ENCODE measurements at places on chromosomes 2 and 18.

GRCh38 chr18:62741118-62741566 is 25.8 kb downstream of the PHLPP1 start:
- peak; percentile 63 for DNase-seq

DNA sequence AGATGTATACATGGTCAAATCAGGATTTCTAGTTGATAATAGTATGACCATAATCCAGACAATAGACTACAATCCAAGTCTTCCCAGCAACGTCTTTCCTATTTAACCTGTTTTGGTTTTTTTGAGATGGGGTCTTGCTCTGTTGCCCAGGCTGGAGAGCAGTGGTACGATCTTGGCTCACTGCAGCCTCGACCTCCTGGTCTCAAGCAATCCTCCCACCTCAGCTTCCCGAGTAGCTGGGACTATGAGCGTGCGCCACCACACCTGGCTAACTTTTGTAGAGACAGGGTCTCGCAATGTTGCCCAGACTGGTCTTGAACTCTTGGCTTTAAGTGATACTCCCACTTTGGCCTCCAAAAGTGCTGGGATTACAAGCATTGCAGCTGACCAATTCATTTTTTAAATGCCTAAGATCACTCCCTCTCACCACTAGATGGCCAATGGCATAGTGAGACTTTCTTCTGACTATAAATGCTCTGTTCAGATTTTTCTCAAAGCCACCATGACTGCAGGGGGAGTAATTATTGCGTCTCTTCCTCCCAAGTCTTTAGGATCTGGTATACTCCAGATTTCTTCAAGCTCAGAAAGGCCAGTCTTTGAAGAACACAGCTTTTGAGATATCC is 47.6 kb downstream of the HNRNPLL start:
- peak; percentile 23 for DNase-seq

- peak; percentile 19 for DNase-seq
These were observed 2.6 kb upstream of the RNF149 start for GRCh38 chr2:101310834-101311695.

DNA sequence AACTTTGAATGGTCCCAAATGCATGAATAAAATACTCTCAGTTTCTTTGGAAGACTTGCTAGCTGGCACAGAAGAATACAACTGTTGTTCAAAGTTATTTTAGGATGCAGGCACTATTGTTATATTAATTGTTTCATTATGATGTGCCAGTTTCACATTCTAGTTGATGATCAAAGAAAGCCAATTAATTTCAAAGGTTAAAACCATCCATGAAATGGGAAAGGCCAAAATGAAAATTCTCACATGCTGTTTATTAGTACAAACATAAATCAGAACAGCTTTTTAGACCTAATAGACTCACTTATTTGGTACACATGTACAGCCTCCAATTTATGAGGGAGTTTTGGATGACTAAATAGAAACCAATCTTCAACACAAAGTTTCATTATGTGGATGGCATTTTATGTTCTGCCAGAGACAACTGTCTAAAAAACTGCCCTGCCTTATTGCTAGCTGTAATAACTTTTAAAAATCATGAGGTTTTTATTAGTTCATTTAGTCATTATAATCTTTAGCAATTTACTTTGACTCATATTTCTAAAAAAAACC is 42.2 kb downstream of the RFTN2 start:
- DNase-seq: no peak

DNA sequence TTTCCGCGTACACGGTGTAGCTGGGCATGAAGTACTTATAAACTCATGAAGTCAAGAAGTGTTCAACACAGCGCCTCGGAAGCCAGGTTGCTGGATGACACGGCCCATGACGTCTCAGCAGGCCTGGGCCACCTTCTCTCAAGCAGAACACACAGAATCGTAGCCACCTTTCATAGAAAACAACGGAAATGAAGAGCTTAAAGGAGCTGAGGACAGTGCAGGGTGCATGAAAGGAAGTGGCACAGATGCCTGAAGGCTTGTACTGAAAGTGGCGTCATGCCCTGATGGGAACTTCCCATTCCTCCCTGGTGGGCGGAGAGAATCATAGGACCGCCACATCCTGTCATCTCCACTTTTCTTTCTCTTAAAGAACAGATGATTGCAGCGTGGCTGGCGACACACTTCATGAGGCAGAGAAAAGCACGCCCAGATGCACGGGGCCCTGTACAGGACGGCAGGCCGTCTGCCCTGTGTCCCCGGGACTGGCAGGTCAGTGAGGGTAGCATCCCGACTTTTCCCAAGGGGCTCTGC is 31.1 kb downstream of the HDAC4 start:
- peak; percentile 5 for DNase-seq
